Stimulated activated CD8-positive, alpha-beta memory T cell treated with anti-CD3 and anti-CD28 coated beads, Interleukin-4, amount 100 ng/mL, for 48 hours (primary cell): ENCODE measurements at places on chromosomes 13 and 19.

GRCh38 chr19:45960595-45961235 lies 12.9 kb downstream of the NOVA2 start:
- DNase-seq, result no peak

DNA sequence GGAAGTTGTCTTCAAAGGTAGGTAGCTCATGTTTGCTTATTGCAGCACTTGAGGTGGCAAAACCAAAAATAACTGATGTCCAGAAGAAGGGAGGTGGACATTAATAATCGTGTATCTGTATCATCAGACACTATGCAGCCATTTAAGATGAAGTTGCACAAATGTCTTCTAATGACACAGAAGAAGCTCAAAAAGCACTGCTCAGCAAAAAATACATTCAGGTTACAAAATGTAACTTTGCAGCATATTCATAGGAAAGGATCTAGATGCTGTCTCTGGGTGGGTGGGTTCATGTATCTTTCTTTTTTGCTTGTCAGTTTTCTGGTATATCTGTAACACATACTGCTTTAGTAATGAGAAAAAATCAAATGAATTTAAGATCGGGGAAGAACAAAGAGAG lies 247.8 kb downstream of the DNAJC15 start:
- DNase-seq, result no peak

- no peak for DNase-seq
These were observed 295.1 kb downstream of the MYO16 start for GRCh38 chr13:108924541-108924940.

DNA sequence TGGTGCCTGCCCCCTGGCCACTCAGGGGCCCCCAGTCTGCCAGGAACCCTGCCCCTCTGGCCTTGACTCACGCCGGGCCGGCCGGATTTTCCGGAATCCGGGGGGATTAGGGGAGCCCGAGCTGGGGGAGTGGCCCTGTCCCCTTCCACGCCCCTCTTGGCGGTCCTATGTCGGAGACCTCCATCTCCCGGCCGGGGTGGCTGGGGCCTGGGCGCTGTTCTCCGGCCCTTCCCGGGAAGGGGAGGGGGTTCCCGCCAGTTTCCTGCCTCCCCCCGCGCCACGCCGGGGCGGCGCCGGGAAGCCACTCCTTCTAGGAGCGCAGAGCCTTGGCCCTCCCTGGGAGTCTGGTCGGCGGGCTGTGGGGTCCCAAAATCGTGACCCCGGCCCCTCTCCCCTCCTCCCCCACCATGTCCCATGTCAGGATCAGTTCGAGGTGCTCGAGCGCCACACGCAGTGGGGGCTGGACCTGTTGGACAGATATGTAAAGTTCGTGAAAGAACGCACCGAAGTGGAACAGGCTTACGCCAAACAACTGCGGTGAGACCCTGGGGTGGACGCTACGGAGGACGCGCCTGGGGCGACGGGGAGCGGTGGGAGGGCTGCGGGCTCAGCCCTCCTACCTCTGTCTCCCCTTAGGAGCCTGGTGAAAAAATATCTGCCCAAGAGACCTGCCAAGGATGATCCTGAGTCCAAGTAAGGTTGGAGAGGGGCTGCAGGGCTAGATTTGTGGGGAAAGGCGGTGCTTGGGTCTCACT lies 1.3 kb downstream of the TRIP10 start:
- DNase-seq, result peak; percentile 46

DNA sequence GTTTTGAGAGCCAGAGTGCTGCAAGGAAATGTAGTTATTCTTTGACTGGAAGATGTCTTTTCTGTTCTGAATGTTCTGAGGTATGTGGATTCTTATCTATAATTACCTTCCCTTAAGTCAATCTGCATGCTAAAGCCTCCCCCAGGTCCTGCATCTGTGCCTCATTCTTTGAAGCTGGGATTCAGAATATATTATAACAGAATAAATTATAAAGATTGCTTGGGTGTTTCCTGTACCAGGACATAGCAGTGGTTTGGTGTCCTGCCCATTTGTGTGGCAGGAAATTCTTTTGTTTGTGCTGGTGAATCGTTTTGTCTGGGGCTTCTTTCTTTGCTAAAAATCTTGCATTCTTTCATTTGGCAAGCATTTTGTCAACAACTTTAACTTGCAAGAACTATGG lies 60.2 kb downstream of the ITGBL1 start:
- DNase-seq, result no peak

- DNase-seq, result no peak
These were observed 1759.4 kb downstream of the PCDH9 start for GRCh38 chr13:65470781-65471180.

DNA sequence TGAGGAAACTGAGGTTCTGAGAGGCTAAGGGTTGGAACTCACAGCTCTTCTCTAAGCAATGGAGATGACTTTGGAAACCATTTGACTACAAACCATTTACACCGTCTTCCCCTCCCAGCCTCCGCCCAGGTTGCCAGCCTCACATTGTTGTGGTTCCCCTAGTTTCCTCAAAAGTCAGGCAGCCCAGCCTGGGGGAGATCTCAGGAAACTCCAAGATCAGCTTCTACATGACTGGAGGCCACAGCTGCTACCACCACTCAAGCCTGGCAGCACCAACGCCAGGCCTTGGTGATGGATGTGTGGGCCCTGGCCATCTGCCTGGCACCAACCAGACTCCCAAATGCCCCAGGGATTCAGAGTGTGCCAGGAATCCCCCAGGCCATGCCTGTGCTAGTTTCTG lies 207.9 kb downstream of the TSHZ3 start:
- DNase-seq, result no peak

DNA sequence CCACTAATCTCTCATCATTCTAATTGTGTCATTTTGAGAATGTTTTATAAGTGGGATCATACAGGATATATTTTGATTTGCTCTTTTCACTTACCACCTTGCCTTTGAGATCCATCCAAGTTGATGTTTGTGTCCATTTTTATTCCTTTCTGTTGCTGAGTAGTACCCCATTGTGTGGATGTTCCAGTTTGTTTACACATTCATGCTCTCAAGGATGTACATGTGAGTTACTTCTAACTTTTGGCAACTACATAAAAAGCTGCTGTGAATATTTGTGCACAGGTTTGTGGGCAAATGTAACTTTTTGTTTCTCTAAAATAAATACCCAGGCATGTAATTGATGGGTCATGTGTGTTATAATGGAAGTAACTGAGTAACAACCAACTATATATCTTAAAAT lies 64.9 kb downstream of the RFC3 start:
- DNase-seq, result no peak

DNA sequence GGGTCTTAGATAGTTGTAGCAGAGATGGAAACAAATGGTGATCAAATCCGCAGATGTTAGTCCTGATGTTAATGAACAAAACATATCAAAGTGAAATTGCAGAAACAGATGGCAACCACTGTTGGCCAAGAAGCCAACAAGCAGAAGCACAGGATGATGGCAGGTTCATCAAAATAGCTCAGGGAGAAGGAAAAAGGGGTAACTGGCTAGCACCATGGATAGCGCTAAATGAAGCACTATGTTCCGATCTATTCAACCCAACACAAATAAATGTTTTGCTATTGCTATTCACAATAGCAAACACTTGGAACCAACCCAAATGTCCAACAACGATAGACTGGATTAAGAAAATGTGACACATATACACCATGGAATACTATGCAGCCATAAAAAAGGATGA lies 413.7 kb downstream of the FGF14 start:
- DNase-seq, result no peak

DNA sequence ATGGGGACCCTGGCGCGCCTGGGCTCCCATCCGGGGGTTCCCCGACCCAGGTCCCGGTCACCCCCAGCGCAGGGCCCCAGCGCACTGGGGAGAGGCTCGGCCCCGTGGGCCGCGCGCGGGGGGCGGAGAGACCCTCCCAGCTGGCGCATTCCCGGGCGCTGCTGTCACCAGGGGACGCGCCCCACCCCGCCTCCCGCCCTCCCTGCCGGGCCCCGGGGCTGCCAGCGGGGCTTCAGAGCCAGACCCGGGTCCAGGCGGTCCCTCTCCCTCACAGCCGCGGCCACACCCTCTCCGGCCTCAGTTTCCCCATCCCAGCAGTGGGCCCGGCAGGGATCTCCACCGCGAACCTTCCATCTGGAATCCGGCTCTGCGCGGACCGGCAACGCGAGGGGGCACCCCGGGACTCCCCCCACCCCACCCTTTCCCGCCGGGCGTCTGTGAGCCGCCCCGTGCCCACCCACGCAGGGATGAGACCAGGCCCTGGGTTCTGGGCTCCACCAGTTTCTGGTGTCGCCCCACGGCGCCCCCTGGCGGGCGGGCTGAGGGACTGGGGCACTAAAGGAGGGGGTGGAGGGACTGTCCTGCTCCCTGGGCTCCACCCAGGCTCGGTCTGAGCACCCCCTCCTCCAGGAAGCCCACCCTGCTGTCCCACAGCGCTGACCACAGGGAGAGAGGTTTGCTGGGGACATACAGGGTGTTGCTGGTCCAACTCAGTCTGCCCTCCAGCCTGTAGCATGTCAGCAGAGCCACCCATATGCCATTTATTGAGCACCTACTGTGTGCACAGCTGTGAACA lies 878 bp upstream of the ADAMTSL5 start:
- DNase-seq, result peak; percentile 83

DNA sequence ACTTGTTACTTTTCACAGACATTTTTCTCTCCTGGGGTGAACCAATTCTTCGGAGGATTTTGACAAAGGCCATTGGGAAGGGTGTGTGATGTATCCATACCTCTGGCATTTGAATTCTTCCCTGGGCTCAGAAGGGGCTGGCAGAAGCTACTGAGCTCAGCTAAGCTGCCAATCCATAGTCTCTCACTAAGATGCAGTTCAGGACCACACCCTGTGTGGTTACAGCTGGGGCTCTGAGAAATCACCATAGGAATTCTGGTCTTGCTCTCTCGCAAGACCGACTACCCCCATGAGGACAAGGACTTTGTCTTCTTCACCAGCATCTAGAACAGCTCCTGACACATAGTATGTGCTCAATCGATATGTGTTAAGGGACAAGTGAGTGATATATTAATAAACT lies 6.0 kb downstream of the C13orf42 start:
- DNase-seq, result no peak

DNA sequence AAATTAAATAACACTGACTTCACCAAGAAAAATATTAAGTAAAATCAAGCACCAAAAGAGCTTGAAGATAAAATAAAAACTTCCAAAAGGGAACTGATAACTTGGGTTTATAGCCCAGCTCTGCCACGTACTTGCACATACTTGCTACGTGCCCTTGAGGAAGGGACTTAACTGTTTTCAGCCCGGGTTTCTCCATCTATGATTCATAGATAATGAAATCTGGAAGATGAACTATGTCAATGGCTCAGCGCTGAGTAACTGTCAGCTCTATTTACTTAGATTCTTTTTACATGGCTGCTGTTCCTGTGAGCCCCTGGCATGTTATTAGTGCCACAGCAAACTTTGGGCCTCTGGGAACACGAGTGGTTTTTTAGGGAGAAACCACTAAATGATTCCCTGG lies 9.6 kb upstream of the ZC3H13 start:
- DNase-seq, result no peak

GRCh38 chr13:95185311-95185710 lies 115.9 kb downstream of the ABCC4 start:
- no peak for DNase-seq

GRCh38 chr13:94928127-94928775 lies 215.9 kb upstream of the SOX21 start:
- DNase-seq, result no peak

DNA sequence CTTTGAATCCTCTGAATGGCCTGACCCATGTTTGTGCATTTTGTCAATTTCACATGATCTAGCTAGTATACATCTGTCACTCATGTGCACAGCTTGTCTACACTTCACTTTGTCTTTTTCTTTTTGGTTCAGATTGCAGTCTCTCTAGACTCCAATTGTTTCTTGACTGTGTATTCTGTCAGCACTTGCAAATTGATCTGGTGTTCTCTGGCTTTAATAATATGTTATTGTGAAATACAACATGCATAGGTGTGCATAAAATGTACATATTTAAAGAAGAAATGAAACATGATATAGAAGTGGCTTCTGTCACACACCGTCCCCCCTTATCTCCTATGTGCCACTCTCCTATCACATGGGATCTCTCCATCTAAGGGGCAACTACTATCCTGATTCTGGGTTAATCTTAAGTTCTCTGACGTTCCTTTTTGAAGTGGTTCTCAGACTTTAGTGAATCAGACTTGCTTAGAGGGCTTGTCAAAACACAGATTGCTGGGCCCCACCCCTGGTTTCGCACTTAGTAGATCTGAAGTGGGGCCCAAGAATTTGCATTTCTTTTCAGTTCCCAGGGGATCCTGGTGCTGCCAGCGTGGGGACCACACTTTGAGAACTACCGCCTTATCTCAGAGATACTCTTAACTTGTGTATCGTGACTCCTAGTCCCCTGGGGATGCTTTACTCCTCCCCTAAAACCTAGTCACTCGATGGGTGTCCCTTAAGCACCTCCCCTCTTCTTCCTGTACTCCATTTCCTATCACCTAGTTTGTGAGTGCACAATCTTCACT lies 5.8 kb downstream of the KRTDAP start:
- peak; percentile 44 for DNase-seq

GRCh38 chr19:19409631-19410030 lies 4.2 kb downstream of the GATAD2A start:
- DNase-seq, result no peak

DNA sequence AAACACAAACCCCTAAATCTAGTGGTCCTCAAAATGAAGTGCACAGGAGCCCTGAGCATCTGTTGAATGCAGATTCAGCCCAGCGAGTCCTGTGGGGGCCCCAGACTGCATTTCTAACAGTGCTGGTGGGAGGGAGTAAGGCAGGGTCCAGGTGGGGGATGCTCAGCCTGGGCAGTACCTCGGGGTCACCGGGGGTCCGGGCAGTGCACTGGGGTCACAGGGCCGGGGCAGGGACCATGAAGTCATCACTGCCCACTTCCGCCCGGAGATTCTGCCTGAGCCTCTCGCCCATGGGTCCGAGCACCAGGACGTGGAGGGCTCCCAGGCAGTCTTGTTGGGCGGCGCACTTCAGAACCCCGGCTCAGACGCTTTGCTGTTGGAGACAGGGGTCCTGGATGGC lies 838 bp upstream of the ATP4B start:
- no peak for DNase-seq

- no peak for DNase-seq
These were observed 290.1 kb upstream of the TSHZ3 start for GRCh38 chr19:31639306-31639705.

GRCh38 chr13:98570929-98571372 lies 6.0 kb downstream of the STK24 start:
- DNase-seq, result peak; percentile 48

GRCh38 chr13:39296193-39296592 lies 257.9 kb downstream of the NHLRC3 start:
- no peak for DNase-seq

GRCh38 chr19:48933382-48933932 lies at the start of gene DHDH:
DHDH (plus strand) TSS chr19:48933699; CDS start chr19:48933722, 23 bp downstream.
- DNase-seq, result peak; percentile 85

GRCh38 chr13:81664872-81665271 lies 1323.9 kb upstream of the SPRY2 start:
- no peak for DNase-seq
